Renal pelvis (tissue), 12 donors: ENCODE measurements at places on chromosomes 6 and 20. TPM values are rescaled to one million over a fixed set of nuclear protein-coding genes. Genes with fewer than 3 reads are reported as not detected.

Gene TUBB1
- polyA plus RNA-seq, result 2.5 TPM

Gene EYA2
- polyA plus RNA-seq, result 0.81 TPM

- peak; percentile 12 for DNase-seq
These were observed 7.8 kb upstream of the APMAP start for GRCh38 chr20:25000268-25000801.

DNA sequence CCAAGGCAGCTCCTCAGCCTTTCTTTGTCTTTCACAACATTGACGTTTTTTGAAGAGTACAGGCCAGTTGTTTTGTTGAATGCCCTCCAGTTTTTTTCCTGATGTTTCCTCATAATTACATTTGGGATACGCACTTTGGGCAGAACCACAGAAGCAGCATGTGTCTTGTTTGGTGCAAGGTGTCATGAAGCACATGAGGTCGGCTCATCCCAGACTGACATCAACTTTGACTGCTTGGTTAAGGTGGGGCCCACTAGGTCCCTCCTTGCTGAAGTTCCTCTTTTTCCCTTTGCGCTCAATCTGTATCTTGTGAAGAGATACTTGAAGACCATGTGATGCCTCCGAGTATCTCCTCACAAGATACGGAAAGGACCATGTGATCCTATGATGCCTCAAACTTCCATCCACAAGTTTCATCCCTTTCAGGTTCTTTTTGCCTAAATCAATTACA is 10.5 kb downstream of the SNAI1 start:
- no peak for DNase-seq
